NCI-H774 (cell line): ENCODE measurements at places on chromosomes 12 and 14.
A peak's percentile ranks its signal among the peaks of the same experiment; 100 is the strongest.

GRCh38 chr12:66548338-66549049 is 130.4 kb downstream of the GRIP1 start:
- DNase-seq: no peak

GRCh38 chr12:112419297-112420133 is 768 bp downstream of the PTPN11 start:
- DNase-seq: peak; percentile 49

DNA sequence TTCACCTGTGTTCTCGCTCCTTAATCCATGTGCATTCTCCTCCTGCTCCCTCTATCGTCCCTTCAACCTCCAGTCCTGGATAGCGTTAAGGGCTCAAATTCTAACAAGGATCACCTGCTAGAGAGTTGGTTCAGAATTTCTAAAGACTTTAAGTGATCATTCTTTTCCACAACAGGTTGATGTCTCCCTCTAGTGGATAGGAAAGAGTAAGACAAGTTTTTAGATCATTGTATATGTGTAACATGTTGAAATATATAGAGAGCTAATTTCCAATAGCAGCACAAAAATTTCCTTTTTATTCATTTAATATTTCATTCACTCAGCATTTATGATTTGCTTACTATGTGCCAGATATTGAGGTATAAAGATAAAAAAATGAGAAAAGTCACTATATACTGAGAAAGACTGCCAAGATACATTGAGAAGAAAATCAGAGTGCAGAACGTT is 9.3 kb upstream of the ESR2 start:
- peak; percentile 20 for DNase-seq

- DNase-seq: no peak
Observed at GRCh38 chr12:517538-517937, 57.8 kb downstream of the B4GALNT3 start.

DNA sequence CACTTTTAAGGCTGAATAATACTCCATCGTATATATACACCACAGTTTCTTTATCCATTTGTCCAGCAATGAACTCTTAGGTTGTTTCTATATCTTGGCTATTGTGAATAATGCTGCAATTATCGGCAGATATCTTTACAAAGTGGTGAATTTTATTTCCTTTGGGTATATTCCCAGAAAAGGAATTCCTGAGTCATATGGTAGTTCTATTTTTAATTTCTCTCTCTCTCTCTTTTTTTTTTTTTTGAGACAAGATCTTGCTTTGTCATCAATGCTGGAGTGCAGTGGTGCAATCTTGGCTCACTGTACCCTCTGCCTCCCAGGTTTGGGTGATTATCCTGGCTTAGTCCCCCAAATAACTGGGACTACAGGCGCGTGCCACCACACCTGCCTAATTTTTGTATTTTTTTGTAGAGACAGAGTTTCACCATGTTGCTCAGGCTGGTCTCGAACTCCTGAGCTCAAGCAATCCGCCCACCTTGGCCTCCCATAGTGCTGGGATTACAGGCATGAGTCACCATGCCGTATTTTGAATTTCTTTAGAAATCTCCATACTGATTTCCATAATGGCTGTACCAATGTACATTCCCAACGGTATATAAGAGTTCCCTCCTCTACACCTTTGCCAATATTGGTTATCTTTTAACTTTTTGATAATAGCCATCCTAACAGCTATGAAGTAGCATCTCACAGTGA is 98.4 kb downstream of the EFCAB11 start:
- no peak for DNase-seq

GRCh38 chr12:109677279-109677691 is 36.3 kb upstream of the FAM222A start:
- peak; percentile 62 for DNase-seq

- DNase-seq: peak; percentile 49
Observed at GRCh38 chr14:35687335-35687939, 121.7 kb downstream of the RALGAPA1 start.

DNA sequence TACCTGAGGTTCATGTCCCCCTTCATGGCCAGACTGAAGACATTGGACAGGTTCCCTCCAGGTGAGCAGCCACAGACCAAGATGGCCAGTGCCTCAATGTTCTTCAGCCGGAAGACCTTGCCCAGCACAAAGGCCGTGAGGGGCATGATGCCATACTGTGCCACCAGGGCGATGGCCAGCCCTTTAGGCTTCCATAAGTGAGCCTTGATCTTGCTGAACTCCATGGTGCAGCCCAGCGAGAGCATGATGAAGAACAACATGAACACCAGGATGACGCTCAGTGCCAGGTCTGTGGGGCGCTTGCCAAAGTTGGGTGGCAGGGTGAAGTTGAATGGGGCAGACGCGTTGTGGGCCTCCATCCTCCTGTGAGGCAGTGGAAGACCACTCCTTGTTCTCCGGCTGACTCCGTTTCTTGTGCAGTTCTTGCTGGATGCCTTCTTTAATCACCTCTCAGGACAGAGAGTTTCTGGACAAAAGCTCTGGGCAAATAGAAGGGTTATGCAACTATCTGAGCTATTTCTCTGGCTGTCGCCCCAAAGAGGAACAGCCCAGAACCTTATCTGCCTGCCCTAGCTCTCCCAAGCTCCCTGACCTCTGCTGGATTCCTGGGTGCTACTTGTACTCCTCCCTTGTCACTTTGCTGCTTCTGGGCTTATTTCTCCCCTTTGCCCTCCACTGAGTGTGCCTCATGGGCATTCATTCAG is at the start of gene SLC10A1:
SLC10A1 (minus strand) TSS at position 445 of the 704 bp plus-strand sequence; CDS start at position 359, 86 bp downstream.
- DNase-seq: no peak

DNA sequence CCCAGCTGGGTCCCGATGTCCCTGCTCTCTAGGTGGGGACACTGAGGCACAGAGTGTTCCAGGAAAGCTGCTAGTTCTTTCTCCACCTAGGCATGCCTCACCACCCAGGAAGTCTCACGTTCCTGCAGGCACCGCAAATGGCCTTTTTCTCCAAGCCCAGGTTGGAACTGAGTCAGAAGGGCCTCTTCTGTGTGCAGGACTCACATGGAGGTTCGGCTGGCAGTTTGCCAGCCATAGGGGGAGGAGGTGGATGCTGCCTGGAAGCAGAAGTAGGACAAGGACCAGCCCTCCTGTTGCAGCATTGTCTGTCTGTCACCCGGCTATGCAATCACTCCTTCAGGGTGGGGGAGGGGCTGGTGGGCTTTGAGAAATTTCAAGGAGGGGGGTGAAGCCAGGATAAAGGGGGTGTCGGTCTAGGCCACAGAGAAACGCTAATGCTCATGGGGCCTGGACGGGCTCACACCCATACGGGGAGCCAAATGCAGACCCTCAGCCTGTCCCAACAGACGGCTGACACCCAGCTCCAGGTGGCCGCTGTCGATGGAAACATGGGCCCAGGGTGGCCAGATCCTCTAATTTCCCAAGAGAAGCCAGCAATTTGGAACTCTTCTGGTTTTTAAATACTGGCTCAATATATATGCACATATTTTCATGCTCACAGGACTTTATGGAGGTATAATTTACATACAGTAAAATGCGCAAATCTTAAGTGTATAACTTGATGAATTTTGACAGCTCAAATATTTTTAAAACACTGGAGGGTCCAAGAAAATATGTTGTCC is 120.5 kb downstream of the PHETA1 start:
- DNase-seq: no peak

DNA sequence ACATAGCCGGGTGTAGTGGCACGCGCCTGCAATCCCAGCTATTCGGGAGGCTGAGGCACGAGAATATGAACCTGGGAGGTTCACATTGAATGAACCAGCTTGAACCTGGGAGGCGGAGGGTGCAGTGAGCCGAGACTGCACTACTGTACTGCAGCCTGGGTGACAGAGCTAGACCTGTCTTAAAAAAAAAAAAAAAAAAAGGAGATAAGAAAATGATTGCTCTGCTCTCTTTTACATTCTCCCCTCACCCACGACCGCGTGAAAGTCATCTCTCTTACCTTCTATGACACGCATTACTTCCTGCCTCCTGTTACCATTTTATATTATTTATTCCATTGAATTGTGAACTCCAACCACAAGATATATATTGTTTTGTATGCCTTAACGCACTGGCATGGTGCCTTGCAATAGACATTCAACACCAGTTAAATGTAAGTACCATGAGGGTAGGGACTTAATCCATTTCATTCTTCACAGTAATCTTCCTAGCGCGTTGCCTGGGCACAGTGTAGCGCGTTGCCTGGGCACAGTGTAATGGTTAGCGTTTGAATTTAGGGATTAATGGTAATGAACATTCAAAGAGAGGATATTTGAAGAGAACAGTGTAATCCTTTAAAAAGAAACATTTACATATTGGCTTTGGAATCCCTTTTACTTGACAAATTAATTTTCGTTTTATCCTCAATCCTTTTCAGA is 2.7 kb downstream of the RAP1B start:
- DNase-seq: no peak

DNA sequence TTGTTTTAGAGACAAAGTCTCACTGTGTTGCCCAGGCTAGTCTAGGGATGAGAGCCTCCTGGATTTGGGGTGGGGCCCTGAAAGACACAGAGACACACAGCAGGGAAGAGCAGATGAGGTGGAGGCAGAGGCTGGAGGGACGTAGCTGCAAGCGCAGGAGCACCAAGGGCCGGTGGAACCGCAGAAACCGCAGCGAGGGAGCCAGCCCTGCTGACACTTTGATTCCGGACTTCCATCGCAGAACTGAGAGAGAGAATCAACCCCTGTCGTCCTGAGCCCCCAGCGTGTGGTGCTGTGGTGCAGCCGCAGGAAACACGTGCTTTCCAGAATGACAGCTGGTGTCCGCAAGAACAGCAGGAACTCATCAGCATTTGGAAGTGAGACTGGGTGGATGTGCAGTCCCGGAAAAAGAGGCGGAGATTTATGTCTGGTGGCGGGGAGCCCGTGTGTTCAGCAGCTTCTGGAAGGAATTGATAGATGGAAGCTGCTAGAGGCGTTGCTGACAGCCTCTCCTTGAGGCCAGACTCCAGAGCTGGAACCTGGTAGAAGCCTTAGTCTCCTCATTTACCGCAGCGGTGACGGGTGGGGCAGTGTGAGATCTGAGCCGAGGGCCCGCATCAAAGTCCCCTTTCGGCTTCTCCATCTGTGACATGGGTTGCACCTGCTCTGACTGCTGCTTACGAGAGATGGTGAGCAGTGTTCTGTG is 21.9 kb upstream of the KLC1 start:
- no peak for DNase-seq

- DNase-seq: no peak
Observed at GRCh38 chr12:40551466-40551865, 140.8 kb upstream of the CNTN1 start.

DNA sequence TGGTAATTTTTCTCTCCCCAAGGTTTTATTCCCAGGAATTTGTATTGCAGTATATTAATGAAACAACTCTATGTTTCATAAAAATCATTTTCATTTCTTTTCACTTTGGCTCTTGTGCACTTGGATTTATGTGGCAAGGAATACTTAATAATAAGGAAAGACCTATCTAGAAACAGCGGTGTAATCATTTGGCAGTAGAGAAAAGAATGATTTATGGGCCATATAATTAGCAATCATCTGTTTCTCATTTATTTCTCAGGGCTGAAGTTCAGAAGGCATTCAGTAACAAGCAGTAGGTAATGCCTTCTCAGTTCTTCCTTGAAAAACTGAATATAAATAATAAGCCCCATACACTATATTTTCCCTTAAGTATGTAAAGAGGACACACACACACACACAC is 172.6 kb downstream of the ANO4 start:
- DNase-seq: no peak

DNA sequence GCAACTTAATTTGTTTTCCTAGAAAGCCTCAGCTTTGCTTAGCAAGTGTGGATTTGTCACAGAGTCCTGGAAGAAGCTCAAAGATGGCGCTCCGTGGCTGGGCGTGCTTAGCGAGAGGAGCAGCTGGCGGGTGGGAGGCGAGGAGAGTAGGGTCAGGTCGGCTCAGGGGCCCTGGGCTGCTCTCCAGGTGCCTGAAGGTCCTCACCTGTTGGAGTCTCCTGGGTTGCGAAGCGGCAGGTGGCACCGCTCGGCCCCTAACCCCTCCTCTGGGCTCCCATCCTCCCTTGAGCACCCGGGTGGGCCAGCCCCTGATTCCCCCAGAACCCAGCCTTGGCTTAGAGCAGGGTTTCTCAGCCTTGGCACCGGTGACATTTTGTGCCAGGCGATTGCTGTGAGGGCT is 25.1 kb downstream of the LRTM2 start:
- no peak for DNase-seq

DNA sequence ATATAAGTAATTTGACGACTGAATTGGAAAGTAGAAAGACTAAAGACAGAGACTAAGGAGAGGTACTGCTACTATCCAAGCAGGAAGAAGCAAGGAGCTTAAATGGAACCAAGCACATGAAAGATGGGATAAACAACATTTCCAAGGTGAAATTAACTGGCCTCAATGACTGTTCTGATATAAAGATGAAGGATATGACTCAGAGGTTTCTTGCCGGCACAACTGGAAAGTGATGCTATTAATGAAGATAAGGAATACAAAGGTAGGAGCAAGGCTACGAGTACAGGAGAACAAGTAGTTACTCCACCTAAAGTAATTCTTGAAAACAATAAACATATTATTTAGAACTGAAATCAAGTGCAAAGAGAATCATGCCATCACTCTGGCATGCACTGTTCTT is 6.4 kb downstream of the SNX6 start:
- DNase-seq: no peak

- DNase-seq: no peak
Observed at GRCh38 chr14:80714474-80714873, 227.1 kb downstream of the CEP128 start.

- DNase-seq: no peak
Observed at GRCh38 chr12:6957151-6957701, 6.1 kb downstream of the PTPN6 start.

DNA sequence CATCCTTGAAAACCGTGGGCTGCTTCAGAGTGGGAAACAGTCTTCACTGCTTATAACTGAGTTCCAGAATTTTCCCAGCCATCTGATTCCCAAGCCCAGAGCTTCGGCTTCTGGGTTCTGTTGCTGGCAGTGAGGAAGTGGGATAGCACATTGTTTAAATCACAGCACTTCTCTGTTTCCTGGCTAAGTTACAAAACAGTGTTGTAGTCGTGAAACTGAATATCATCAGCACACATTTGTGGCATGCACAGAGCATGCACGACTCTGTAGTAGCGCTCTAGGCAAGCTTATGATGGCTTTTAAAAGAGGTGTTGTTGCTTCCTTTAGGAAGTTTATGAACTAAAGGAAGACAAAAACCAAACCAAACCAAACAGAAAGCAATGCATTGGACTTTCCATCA is 1005.5 kb downstream of the NRXN3 start:
- DNase-seq: no peak

- no peak for DNase-seq
Observed at GRCh38 chr14:23047034-23047634, 5.1 kb downstream of the PSMB11 start.

DNA sequence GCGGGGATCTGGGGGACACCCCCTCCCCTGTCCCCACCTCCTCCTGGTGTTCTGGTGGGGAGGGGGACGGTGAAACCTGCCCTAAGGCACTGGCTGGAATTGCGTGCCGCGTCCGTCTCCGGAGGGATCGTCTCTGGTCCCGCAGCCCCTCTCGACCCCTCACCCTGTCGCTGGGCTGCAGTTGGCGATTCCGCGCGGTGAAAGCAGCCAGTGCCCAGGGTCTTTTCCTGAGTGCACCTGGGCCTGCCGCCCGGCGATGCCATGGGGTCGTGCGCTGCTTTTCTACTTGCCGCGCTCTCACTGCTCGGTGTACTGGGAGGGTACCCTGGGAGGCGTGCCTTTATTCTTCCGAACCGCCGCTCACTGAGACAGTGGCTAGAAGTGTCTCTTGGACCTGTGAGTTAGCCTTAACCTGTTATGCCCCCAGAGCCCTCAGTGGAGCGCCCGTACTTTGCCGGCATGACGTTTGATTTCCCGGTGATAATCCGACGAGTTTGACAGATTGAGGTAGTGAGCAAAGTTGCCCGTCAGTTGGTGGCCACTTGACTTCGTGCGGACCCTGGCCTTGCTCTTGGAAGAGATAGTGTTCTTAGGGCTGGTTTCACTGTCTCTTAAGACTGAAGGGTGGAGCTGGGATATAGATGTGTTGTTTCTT is 788 bp downstream of the SFSWAP start:
- no peak for DNase-seq

GRCh38 chr12:88207921-88208620 is 66.0 kb downstream of the TMTC3 start:
- DNase-seq: no peak
